Hindlimb muscle (tissue), 1 donor: ENCODE measurements at places on chromosomes 5 and 9. TPM values are rescaled to one million over a fixed set of nuclear protein-coding genes. Genes with fewer than 3 reads are reported as not detected.

DNA sequence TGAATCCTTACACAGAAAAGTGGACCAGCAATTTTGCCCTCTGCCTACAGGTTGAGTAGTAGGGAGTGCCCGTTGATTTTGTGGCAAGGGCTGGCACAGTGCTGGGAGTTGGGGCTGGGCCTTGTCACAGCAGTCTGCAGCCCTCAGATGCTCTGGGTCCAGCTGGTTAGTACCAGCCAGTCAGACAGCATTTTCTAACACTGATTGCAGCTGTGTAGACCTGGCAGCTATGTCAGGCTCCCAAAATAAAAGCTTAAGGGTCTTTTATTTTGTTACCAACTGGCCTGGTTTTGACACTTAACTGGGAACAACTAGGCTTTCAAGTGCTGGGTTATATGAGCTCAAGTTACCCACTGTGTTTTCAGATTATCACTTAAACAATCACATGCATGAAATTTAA is 57.7 kb downstream of the MAT2B start:
- DNase-seq, result no peak

GRCh38 chr5:114957384-114957783 is 212.3 kb downstream of the TRIM36 start:
- no peak for DNase-seq

DNA sequence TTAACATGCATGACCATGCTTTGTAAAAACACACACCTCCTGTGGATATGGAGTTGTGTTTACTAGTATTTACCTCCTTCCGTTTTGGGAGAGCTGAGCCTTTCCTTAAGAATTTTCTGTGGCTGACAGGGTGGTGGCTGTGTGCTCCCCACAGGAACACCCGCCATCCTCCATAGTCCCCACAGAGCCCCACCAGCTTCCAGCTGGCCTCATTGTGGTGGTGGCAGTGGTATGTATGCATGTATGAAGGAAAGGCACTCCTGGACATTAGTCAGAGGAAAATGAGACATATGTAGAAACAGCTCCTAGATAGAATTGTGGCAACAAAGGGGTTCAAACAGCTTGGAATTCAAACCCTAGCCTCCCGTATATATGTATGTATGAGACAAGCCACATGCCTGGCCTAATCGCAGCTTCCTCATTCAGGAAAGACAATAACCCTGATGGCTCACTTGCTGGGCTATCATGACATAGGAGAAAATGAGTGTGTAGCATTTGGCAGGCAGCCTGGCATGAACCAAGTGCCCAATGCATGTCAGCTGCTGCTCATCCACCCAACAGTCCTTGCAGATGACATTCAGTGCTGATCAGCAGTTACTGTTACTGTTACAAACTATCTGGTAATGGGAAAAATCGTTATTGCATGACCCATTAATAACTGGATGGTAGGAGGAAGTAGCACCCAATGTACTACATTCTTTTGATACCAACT is 459.7 kb downstream of the EBF1 start:
- no peak for DNase-seq

DNA sequence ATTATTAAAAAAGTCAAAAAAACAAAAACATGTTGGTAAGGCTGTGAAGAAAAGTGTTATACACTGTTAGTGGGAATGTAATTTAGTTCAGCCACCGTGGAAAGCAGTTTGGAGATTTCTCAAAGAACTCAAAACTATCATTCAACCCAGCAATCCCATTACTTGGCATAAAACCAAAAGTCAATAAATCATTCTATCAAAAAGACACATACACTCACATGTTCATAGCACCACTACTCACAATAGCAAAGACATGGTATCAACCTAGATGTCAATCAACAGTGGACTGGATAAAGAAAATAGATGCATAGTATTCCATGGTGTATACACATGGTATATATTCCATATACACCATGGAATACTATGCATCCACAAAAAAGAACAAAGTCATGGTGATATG is 148.3 kb upstream of the ACOT12 start:
- no peak for DNase-seq

- peak; percentile 37 for DNase-seq
Observed at GRCh38 chr9:133113949-133114885, 6.8 kb downstream of the RALGDS start.

DNA sequence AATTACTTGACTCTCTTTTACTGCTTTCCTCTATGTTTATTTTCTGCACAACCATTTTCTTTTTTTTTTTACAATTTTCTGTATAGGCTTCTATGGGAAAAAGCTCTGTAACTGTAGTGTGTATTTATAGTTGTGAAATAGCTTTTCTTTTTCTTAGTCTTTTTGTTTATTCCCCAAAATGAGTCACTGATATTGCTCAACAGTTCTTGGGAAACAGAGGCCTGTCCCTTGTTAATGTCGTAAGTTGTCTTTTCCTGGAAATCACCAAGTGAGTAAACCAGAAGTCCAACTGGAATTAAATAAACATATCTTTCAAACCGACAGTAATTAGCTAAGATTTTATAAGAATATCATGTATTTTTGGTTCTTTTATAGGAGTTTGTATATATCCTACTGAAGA is 325.1 kb upstream of the PRR16 start:
- DNase-seq, result peak; percentile 38

DNA sequence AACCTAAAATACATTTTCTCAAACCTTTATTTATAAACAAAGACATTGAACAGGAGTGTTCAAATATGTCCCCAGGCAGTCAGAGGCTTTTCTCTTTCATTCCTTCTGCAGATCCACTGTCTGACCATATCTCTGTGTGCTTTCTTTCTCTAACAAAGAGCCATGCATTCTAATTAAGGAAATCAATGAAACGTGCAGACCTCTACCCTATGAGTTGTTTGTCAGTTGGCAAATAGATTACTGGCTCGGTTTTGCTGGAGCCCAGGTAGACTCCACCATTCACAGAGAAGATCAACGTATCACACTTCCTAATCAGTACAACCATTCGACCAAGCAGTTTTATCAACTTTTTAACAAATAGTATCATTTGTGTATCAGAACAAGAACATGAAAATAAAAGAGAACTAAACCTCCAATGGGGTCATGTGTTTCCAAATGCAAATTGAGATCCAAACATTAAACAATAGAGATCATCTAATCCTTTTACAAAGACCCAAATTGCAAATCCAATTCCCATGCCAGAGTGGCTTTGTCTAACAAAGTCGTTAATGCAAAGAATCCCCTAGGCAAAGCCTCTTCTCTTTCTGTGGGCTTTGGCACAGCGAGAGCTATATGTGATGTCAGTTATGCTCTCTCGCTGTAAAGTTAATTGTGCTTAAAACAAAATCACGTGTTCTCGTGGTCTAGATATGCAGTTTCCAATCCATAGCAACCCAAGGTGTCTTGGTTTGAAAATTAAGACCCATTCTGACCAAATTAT is 16.8 kb downstream of the KLF4 start:
- no peak for DNase-seq

GRCh38 chr9:98594546-98595160 is 114.1 kb downstream of the GABBR2 start:
- DNase-seq, result no peak

- DNase-seq, result no peak
Observed at GRCh38 chr9:113465599-113466140, 2.1 kb downstream of the RGS3 start.

TDRD7 gene
- polyA plus RNA-seq, result 5.4 TPM
